Suppressor macrophage treated with lipopolysaccharide for 1 hour (primary cell): ENCODE measurements at places on chromosomes 1 and 21.

DNA sequence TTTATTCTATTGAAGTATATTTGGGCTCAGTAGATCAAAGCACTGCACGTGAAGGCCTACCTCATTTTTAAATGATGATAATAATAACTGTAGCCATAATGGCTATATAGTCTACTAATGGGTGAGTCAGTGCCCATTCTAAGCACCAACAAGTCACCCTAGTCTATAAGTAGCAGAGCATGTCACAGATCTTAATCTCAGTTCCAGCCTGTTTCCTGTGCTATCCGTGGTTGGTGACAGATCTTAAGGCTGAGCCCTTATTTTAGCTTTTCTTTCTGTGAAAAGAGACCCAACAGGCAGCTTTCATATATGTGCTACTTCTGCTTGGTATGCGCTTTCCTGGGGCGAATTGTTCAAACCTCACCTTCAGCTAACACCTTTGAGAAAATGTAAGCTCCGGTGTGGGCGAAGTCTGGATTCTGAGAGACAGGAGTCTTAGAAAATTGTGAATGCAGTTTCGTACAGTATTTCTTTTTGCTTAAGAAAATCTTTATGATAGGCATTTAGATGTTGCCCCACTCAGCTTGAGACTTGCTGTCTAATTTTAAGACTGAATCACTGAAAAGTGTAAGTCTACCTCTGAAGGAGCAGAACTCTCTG, 59.6 kb downstream of the FMN2 start:
- no peak for DNase-seq

GRCh38 chr21:26528882-26529281, 44.2 kb downstream of the CYYR1 start:
- no peak for DNase-seq

DNA sequence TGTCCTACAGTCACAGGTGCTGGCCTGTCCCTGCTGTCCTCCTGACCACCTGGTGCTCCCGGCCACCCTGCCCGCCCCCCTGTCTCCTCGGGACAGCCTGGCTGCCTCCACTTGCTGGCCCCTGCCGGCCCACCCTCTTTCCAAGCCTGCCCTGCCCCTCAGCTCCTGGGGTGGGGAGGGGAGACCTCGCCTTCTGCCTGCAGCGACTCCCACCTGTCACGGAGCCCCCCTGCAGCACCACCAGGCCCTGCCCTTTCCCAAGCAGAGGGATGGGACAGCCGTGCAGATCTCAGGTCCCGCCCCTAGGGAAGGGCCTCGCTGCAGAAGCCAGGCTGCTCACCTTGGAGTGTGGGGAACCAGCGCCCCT, 7.5 kb downstream of the LRRC3 start:
- DNase-seq, result no peak

DNA sequence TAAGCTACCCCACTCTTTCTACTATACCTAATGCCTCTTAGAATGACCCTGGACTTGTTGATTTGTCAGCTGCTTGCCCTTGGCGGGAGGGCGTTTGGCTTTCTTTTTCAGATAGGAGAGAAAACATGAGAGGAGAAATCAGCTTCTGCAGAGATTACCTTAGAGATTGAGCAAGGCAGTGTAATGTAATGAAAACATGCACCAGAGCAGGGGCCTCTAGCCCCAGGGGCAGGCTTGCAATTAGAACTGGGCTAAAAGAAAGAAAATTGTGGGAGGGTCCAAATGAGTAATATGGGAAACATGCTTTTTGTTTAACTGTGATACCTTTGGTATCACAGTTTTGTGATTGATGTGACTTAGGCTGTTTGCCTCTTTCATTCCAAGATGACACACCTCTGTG, 89.7 kb downstream of the PBX1 start:
- no peak for DNase-seq

- DNase-seq, result no peak
These were observed 402.0 kb downstream of the MATN1 start for GRCh38 chr1:30321246-30321910.

DNA sequence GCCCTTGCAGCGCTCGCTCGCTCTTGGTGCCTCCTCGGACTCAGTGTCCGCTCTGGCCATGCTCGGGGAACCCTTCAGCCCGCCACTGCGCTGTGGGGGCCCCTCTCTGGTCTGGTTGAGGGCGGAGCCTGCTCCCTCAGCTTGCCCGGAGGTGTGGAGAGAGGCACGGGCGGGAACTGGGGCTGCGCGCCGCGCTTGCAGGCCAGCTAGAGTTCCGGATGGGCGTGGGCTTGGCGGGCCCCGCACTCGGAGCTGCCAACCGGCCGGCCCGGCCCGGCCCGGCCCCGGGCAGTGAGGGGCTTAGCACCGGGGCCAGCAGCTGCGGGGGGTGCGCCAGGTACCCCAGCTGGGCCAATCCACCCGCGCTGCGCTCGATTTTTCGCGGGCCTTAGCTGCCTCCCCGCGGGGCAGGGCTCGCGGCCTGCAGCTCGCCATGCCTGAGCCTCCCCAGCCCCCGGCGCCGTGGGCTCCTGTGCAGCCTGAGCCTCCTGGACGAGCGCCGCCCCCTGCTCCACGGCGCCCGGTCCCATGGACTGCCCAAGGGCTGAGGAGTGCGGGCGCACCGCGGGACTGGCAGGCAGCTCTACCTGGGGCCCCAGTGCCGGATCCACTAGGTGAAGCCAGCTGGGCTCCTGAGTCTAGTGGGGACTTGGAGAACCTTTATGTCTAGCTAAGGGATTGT, 217.0 kb upstream of the PKN2 start:
- DNase-seq, result no peak

DNA sequence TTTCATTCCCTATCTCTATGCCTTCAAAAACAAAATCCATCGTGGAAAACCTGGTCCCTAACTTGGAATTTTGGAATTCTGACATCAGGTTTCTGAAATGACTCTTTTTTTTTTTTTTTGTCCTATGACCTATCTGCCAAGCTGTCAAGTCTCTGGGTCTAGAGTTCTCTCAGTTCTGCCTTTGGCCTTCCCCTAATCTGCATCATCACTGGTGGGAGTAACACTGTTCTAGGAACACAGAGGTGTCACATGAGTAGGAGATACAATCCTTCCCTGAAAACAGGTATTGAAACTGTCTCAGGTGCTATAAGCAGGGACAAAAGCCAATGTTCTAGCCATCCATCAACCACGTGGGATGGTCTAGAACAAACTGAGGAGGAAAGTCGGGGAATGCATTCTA, 142.0 kb upstream of the ATP1B1 start:
- DNase-seq, result no peak

- no peak for DNase-seq
These were observed 44.6 kb downstream of the HMGB4 start for GRCh38 chr1:33908324-33908956.

- no peak for DNase-seq
These were observed 46.8 kb upstream of the SLC44A3 start for GRCh38 chr1:94773296-94773809.

GRCh38 chr1:119636491-119637089, 11.5 kb downstream of the ZNF697 start:
- peak; percentile 7 for DNase-seq

- no peak for DNase-seq
These were observed 10.9 kb upstream of the SLC27A3 start for GRCh38 chr1:153764310-153764709.

DNA sequence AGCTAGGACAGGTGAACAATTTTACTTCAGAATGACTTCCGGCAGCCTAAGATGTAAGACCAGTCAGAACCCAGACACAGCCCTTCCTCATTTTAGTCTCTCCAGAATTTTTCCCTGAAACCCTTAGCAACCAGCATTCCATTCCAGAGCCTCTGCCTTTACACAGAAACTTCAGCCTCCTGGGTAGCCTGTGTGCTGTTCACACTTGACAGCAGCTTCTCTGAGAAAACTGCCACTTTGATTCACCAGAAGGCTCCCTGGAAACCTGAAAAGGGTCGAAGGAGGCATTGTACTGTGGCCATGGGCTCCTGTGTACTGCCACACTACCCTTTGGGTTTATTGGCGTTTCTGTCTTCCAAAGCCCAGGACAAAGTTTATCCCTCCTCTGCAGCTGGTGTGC, 17.4 kb downstream of the HYI start:
- DNase-seq, result no peak
